GM12865 (cell line): ENCODE measurements at places on chromosomes 5 and 9.

DNA sequence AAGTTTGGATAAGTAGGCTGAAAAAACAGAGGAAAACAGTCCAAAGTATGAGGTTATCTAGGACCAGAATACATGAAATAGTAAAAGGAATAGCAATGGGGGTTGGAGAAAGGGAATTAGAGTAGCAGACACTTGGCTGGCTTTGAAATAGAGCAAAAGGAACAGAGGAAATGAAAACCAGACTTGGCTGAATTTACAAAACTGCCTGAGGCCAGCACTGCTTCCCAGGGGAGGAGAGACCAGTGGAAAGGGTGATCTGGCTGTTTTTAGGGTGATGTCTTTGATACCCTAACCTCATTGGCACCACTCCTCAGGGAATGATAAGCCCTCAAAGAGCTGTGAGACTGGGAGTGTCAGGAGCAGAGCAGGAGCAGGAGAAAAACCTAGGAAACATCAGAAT lies 413.4 kb upstream of the SLC30A5 start:
- no peak for DNase-seq

DNA sequence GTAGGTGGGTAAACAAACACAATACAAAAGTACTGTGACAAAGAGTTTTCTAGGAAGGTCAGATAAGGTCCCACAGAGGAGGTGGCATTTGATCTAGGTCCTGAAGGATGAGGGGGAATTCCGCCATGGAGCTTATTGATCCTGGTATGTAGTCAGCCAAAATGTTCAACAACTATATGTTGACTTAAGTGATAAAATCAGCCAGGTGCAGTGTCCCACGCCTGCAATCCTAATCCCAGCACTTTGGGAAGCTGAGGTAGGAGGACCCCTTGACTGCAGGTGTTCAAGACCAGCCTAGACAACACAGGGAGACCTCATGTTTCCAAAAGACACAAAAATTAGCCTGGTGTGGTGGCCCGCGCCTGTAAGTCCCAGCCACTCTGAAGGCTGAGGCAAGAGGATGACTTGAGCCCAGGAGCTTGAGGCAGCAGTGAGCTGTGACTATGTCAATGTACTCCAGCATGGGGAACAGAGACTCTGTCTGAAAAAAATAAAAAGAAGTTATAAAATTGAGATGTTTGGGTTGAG lies 46.4 kb upstream of the PLIN2 start:
- no peak for DNase-seq

- peak; percentile 77 for DNase-seq
Measured at GRCh38 chr5:1385395-1386273, 40.7 kb upstream of the CLPTM1L start.

DNA sequence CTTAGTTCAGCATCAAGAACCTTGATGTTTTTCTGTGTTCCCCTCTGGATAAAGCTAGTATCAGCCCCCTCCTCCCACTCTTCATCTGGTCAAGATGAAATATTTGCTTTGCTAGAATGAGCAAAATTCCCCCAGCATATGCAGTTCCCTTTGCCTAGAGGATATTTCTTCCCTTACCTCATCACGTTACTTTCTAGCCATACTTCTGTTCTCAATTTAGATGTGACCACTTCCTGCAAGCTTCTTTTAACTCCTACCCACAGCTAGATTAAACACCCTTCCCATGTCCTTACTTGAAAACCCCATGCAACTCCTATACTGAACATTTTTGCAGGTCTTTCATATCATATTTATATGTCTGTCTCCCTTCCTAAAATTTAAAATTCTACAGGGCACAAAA lies 178.9 kb upstream of the TUSC1 start:
- DNase-seq: no peak

GRCh38 chr9:117696154-117696553 lies 8.0 kb upstream of the TLR4 start:
- no peak for DNase-seq

- DNase-seq: no peak
Measured at GRCh38 chr5:177018341-177018740, 4.2 kb upstream of the ZNF346 start.

DNA sequence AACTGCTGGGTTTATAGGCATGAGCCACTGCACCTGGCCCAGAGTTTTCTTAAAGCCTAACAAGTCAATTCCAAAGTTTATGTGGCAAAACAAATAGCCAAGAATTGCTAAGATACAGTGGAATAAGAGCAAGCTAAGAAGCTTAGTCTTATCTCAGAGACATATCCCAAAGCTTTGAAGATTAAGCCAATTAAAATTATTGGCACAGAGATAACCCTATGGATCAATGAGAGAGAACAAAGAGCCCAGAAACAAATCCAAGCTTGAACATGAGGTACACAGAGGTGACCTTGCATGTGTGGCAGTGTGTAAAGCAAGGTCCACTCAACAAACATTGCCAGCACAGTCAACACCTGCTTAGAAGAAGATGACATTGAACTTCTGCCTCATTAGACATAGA lies 13.3 kb downstream of the BTNL3 start:
- DNase-seq: no peak

- no peak for DNase-seq
Measured at GRCh38 chr5:93154535-93154934, 426.5 kb downstream of the NR2F1-AS1 start.

DNA sequence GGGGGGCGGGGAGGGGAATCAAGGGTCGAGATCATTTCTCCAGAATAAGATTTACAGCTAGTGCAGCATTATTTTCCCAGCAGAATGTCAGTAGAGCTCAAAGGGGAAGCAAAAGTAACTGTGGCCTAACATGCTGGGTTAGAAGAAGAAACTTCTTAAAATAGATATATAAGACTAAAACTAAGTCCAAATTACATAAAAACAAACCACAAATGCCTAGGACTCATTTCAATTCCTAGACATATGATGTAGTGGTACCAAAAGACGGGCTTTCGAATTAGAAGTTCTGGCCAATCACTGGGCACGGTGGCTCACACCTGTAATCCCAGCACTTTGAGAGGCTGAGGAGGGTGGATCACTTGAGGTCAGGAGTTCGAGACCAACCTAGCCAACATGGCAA lies 20.8 kb upstream of the MELK start:
- peak; percentile 59 for DNase-seq

DNA sequence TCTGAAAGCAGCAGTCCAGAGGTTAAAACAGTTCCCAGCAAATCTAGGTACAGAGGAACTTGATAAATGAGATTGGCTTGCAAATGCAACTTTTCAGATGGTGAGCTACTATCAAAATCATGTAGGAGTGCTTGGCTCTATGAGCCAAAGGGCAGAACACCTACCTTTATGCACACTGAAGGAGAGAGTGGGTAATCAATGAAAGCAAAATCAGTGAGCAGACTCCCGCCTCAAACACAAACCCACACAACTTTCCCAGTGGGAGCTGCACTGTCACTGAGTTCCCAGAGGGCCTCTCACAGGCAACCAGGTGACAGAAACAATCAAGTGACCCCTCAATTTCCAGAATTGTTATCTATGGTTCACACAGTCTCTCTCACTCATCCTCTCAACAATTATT lies 8.5 kb downstream of the ARL15 start:
- DNase-seq: no peak

DNA sequence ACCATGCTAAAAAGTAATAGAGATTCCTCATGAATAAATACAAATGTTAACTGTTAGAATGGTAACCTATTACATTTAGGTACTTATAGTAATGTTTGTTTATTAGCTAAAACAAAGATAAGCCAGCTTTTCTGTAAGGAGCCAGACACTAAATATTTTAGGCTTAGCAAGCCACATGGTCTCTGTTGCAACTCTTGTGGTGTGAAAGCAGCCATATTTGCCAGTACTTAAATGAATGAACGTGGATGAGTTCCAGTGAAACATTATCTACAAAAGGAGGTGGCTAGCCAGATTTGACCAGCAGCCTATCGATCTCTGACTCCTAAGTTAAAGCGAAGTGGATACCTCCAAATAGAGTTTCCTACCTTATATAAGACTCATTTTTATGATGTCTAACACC lies 331.6 kb downstream of the CDH12 start:
- no peak for DNase-seq

DNA sequence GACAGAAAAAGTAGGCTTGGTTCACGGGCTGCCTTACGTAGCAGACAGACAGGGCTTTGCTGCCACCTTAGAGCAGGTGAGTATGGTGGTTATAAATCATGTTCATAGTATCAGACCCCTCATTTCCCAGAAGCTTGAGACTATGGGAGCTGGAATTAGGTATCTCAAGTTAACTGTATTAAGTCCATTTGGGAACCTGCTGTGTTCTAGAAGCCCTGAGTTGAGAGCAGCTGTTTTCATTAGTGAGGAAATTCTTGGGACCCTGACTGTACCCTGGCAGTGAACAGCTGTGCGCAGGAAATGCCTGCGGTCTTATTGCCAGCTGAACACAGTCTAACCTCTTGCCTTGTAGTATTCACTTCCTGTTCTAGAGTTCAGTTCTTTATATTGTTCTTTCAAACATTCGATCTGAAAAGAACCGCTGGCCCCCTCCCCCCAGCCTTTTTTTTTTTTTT lies 29.8 kb downstream of the UGCG start:
- DNase-seq: peak; percentile 89

GRCh38 chr5:150318613-150319483 lies 16.1 kb upstream of the ARSI start:
- no peak for DNase-seq

- peak; percentile 52 for DNase-seq
Measured at GRCh38 chr5:168047043-168047668, 244.3 kb upstream of the WWC1 start.

DNA sequence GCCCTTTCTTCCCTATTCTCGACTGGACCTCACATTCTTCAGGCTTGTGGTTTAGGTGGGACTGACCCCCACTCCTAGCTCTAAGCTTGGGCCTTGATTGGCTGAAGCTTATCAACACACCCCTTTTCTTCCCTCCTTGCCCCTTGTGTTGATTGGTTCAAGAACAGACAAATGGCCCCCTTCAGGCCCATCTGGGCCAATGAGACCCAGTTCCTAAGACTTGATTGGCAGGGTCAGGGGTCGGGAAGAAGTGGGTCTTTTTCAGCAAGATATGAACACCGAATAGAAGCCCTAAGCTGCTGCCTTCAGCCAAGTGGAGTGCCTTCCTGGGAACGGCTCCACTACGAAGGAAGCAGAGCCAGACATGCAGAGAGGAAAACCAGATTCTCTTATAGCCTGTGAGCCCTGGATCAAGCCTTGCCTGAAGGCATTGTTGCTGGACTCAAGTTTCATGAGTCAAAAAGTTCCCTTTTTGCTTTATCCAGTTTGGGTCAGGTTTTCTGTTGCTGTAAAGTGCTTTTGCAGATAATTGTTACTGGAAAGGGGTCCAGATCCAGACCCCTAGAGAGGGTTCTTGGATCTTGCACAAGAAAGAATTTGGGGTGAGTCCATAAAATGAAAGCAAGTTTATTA lies 22.4 kb upstream of the NCS1 start:
- DNase-seq: no peak

DNA sequence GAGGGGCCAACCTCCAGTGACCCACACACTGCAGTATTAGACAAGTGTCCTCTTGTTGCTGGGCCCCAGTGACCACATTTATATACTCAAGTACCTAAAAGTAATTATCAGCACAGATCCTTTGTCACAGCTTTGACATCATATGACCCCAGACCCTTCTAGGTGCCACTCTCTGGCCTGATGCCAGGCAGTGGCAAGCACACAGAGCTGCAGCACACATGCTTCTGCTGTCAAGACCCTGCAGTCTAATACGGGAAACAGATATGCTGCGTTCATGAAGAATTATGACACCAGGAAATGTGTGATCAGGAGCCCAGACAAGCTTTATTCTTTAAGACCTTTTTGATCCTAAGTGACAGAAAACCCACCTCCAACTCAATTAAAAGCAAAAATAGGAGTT lies 63.8 kb upstream of the AFAP1L1 start:
- no peak for DNase-seq

DNA sequence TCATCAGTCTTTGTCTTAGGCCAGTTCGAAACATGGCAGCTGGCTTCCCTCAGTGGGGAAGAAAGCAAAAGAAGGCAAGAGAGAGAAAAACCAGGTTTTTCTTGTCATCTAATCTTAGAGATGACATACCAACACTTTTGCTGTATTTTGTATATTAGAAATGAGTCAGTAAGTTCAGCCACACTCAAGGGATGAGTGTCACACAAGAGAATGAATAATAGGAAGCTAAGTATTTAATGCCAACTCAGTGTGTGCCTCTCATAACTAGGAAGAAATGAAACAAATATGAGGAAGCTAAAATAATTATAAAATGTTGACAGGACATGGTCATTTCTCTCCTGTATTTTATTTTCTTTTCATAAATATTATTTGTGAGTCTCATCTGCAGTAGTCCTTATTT lies 65.3 kb downstream of the CDH12 start:
- DNase-seq: no peak

DNA sequence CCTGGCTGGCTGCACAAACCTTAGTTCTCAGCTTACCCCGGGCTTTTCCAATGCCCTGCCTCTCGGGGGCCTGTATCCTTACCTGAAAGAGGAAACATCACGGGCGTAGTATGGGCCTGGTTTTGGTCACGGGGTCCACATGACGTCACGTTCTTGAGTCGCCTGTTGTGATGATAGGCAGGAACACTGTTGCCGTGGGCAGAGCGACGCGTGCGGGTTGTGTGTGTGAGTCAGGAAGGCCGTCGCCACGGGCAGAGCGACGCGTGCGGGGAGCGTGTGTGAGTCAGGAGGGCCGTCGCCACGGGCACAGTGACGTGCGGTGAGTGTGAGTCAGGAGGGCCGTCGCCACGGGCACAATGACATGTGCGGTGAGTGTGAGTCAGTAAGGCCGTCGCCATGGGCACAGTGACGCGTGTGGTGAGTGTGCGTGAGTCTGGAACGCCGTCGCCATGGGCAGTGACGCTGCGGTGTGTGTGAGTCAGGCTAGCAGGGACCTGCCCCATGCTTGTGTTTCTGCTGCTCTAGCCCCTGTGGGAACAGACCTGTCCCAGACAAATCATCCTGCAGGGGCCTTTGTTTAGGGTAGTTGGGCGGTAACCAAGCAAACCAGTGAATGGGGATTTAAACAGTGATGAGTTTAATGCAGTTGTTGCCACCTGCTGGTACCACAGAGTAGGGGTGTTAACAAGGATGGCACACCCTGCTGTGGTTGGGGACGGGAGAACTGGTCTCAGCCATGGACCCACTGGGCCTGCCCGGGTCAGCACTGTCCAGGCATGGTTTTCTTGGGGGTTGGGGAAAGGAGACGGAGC lies 19.8 kb downstream of the TRIP13 start:
- no peak for DNase-seq

GRCh38 chr5:57410374-57411320 lies 72.0 kb downstream of the ACTBL2 start:
- no peak for DNase-seq

DNA sequence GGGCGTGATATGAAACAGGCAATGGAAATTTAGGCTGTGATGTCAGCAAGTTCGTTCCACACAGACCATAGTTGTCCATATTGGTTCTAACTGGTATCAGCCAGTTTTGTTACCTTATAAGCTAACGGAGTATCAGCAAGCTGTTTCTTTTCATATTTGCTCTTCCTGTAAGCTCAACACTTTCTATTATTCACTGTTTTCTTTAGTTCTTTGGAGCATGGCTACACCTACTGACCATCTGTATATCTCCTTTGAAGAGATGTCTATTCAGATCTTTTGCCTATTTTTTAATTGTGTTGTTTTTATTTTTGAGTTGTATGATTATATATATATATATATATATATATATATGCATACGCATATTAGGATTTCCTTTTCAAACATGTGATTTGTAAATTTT lies 1057.2 kb upstream of the CDH10 start:
- no peak for DNase-seq

- no peak for DNase-seq
Measured at GRCh38 chr9:80951675-80952074, 737.7 kb downstream of the TLE1 start.
